ENCODE measurements at places on chromosomes 12 and 14. TPM values are rescaled to one million over a fixed set of nuclear protein-coding genes. Genes with fewer than 3 reads are reported as not detected.

Gene NRIP2
- total RNA-seq, result not detected

Gene ASPG
- total RNA-seq, result not detected

Gene OR6C2
- not detected for total RNA-seq

Gene DPF3
- 0.94 TPM for total RNA-seq

Gene PTPRQ
- not detected for total RNA-seq

Gene SLC22A17
- 4.3 TPM for total RNA-seq

Gene GPR65
- total RNA-seq, result not detected

Gene SDR9C7
- not detected for total RNA-seq

Gene GNB3
- 0.29 TPM for total RNA-seq

Gene KICS2
- total RNA-seq, result 5.5 TPM

Gene CEP83
- 24.0 TPM for total RNA-seq

Gene ETFBKMT
- total RNA-seq, result 0.63 TPM

Gene ARG2
- total RNA-seq, result 25.9 TPM

Gene LRRIQ1
- total RNA-seq, result 0.92 TPM

Gene P2RX2
- total RNA-seq, result not detected

Gene TRPV4
- total RNA-seq, result 1.4 TPM

Gene ACRBP
- not detected for total RNA-seq

Gene GLIPR1L1
- not detected for total RNA-seq

Gene PPFIBP1
- 81.5 TPM for total RNA-seq

Gene SERPINA3
- total RNA-seq, result 4.7 TPM

Gene GDF3
- total RNA-seq, result not detected

Gene FOS
- total RNA-seq, result 2.5 TPM

Gene STYX
- 13.2 TPM for total RNA-seq

Gene GPR68
- total RNA-seq, result 1.8 TPM

Gene PPP1R1A
- 11.1 TPM for total RNA-seq

Gene KRT83
- total RNA-seq, result not detected

Gene LHX5
- not detected for total RNA-seq

Gene TGFB3
- total RNA-seq, result 1.3 TPM

Gene CLMN
- total RNA-seq, result 9.6 TPM

Gene TDRD9
- total RNA-seq, result 0.29 TPM

Gene CABP1
- 0.14 TPM for total RNA-seq

Gene NTS
- total RNA-seq, result 0.51 TPM

Gene NELL2
- total RNA-seq, result 0.46 TPM

Gene IL26
- not detected for total RNA-seq

Gene ST8SIA1
- 1.0 TPM for total RNA-seq

Gene OR4E2
- not detected for total RNA-seq

Gene NINJ2
- not detected for total RNA-seq

Data from epithelial cell of proximal tubule (primary cell).